Activated T-cell treated with anti-CD3 and anti-CD28 coated beads for 4 hours (primary cell): ENCODE measurements at places on chromosomes 12 and 14.

DNA sequence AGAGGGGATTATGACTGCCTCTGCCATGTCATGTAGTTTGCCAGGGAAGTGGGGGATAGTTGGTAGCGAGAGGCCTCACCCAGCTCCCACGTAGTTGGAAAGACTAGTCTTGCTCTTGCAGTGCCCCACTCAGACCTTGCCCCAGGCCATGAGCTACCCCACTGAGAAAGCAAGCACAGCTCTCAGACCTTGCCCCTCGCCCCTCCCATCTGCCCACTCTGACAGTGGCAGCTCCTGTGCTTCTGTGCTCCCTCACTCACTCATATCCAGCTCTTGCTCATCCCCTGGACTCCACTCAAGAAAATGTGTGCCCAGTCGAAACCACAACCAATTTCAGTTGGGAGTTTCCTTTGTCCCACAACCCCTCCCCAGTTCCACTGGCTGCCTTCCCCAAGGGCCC lies 55.5 kb upstream of the BDKRB2 start:
- no peak for DNase-seq

- no peak for DNase-seq
These were observed 98.9 kb downstream of the PRKCH start for GRCh38 chr14:61420326-61420725.

DNA sequence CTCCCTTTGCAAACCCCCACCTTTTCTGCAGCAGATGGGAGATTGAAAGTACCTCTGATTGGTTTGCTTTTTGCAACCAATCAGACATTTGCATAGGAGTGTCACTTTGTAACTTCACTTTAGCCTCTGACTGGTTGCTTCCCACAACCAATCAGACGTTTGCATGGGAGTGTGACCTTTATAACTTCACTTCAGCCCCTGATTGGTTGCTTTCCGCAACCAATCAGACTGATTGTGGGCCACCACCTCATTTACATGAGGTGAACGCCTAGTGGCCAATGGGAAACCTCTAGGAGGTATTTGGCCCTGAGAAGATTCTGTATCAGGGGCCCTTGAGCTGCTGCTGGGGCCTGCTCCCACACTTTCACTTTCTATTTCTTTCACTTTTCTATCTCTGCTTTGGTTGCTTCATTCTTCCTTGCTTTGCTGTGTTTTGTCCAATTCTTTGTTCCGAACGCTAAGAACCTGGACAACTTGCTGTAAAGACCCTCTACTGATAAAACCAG lies 106.0 kb upstream of the PRICKLE1 start:
- DNase-seq = no peak

GRCh38 chr12:43444940-43445564 lies 107.0 kb downstream of the ADAMTS20 start:
- peak; percentile 33 for DNase-seq

DNA sequence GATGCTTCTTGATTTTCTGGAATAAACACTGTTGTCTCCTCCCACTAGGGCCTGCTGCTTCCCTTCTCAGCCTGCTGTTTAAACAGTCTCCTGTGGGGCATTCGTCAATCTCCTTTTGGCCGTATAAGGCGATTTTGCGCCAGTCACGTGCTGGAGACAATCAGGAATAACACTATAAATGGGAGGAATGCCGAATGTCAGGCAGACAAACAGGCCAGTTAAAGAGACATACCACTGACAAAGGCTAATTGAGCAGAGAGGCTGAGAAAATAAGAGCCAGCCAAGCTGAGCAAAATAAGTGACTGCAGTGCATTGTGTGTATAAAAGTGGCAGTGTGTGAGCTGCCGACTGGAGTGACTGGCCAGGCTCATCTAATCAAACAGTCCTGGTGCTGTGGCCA lies 23.3 kb downstream of the DMAC2L start:
- no peak for DNase-seq
